ENCODE measurements at places on chromosomes 1 and 21. TPM values are rescaled to one million over a fixed set of nuclear protein-coding genes. Genes with fewer than 3 reads are reported as not detected.

Gene ATP1A2
- polyA plus RNA-seq = not detected

DNA sequence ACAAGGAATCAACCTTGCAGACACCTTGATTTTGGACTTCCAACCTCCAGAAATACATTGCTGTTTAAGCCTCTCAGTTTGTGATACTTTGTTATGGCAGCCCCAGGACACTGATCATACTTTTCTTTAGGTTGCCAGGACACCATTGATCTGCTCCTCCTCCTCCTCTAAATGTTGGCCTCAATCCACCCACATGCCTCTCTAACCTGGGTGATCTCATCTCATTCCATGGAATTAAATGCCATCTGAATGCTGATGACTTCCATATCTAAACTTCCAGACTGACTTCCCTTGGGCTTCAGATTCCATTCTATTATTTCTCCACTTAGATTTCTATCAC lies 7.4 kb upstream of the PPP1R15B start:
- DNase-seq = no peak

DNA sequence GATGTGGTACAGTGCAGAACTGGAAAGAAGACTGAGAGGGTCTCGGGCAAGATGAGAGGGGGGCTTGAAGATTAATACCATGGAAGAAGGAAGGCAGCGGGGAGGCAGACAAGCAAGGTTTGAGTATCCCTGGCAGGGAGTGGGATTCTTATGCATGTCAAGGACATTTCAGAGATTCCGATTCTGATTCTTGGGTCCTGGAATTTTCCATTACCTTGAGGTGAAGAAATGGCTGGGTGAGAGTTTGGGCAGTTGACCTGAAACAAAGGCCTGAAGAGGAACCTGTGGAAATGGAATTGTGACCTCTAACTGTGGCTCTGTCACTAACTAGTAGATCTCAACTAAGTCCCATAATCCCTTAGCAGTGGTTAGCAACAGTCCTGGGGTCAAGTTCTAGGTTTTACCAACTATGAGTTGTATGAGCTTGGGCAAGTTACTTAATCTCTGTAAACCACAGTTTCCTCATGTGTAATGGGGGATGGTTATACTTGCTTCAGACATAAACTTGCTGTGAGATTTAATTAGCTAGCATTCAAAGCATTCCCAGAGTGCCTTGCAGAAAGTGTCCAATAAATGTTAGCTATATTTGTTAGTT lies 8.6 kb upstream of the ACTN2 start:
- no peak for DNase-seq

GRCh38 chr1:205582471-205583291 lies 49.1 kb downstream of the ELK4 start:
- DNase-seq = no peak

- no peak for DNase-seq
Observed at GRCh38 chr1:198203434-198203833, 46.6 kb downstream of the NEK7 start.

- peak; percentile 59 for DNase-seq
Observed at GRCh38 chr1:212760126-212760823, 31.3 kb downstream of the NSL1 start.

Gene SEMA4A
- polyA plus RNA-seq = 2.2 TPM

- DNase-seq = no peak
Observed at GRCh38 chr1:3030663-3031381, 9.6 kb downstream of the ACTRT2 start.

Gene TCHH
- not detected for polyA plus RNA-seq
